ENCODE measurements at places on chromosomes 5 and 9.

- no peak for DNase-seq
Observed at GRCh38 chr5:87400305-87400899, 12.3 kb downstream of the CCNH start.

DNA sequence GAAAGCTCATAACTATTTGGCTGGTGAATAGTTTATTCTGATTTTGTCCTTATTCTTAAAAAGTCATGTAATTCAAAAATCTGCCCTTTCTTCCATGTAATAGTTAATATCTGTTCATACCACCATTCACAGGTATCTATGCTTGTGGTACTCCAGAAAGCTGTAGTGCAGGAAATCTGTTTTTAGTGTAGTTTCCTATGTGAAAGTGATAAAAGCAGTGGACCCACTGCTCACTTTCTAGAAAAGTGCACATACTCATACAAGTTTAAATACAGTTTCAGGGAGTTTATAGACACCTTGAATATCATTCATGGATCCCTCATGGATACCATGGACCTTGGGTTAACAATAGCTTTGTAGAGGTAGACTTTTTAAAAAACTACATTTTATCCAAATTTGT, 20.2 kb downstream of the PBX3 start:
- no peak for DNase-seq

DNA sequence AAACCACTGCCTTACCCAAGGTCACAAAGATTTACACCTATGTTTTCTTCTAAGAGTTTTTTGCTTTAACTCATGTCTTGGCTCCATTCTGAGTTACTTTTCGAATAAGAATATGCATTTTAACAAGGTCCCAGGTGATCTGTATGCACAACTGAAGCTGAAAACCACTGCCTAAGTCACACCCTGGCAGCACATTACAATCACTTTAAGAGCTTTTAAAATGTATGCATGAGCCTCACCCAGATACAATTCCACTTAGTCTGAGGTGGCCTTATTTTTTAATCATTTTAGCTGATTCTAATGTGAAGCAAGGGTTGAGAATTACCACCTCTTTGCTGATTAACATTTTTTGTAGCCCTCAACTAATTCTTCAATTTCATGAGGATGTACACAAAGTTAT, 29.5 kb downstream of the IDNK start:
- no peak for DNase-seq

DNA sequence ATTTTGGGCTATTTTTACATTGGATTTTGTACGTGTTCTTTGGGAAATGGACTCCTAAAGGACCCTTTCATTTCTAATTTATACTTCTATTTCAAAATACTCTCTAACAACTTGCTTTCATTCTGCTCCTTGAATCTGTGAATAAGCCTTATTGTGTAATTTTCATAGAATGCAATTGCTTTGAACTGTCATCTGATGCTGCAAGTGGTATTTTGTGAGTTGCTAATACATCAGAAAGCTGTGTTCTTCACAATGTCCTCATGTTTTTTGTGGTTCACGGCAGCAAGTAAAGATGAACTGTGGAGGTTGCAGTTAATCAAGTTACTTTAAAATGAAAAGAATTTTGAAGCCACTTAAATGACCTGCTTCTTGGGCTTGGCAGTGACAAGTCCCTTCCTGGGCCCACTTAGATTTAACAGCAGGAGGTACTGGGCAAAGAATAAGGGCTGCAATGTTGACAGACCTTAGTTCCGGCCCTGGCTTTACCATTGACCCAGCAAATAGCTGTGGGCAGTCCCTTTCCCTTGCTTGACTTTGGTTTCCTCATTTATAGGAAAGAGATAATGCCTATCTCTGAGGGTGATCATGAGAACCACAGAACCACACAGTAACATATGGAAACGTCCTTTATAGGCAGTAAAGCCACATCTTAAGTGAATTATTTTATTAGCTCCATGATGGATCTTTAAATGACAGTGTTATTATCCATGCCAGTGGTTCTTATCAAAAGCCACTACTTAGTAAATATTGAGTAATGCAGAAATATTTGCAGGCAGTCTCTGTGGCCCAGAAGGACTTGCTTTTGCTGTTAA, 54.8 kb downstream of the IQGAP2 start:
- DNase-seq: no peak

DNA sequence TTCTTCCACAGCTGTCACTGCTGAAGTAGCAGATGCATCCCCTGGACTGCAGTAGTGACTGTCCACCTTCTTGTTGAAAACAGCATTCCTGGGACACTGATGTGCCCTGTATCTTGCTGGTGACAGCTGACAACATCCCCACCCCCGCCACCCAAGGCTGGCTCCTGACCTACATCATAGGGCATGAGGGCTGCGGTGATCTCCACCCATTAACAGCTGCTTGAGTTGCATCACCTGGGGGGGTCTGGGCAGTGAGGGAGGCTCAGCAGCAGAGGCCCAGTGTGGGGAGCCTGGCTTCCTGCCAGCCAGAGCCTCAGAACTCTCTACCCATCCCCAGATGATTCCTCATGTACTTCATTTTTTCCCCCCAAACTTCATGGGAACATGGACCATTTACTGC, 4.1 kb downstream of the PRUNE2 start:
- DNase-seq: no peak

DNA sequence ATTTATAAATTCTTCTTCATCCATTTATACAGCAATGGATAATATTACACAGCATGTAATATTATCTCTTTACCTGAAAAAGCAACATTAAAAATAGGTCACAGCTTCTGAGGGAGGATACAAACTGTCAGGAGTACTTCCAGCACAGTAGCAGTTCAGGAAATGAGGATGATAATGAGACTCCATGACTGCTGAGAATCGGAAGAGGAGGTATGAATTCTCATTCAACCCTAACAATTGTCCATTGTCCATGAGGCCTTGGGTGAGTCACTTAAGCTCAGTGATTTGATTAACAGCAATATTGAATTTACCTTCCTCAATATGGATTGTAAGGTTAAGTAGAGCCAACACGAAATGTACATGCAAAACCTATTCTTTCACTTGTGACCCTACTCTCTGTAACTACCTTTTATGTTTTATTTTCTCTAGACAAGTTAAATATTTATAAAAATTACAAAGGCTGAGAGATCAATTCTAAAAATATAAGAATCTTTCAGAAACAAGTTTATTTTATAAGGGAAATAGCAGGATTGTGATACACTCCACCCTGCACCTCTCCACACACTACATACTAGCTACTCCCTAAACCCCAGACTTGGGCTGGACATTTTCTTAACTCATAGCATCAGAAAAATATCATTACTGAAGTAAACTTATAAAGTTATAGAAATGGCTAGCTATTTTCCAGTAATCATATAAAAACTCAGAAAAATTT, 159.1 kb upstream of the ACOT12 start:
- no peak for DNase-seq

- no peak for DNase-seq
Observed at GRCh38 chr5:129244478-129244877, 149.9 kb downstream of the ISOC1 start.

- no peak for DNase-seq
Observed at GRCh38 chr9:87787735-87788134, 61.8 kb downstream of the CTSL start.

DNA sequence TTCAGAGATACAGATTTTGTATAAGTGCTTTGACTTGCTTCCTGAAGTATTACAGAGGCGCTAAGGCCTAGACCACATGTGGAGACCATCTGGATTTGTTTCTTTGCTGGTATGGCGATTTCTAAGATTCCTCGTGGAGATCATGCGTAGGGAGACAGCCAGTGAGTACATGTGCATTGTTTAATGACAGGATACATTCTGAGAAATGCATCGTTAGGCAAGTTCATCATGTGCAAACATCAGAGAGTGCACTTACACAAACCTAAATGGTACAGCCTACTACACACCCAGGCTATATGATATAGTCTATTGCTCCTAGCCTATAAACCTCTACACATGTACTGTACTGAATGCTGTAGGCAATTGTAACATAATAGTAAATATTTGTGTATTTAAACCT, 16.5 kb upstream of the CEP120 start:
- DNase-seq: no peak

DNA sequence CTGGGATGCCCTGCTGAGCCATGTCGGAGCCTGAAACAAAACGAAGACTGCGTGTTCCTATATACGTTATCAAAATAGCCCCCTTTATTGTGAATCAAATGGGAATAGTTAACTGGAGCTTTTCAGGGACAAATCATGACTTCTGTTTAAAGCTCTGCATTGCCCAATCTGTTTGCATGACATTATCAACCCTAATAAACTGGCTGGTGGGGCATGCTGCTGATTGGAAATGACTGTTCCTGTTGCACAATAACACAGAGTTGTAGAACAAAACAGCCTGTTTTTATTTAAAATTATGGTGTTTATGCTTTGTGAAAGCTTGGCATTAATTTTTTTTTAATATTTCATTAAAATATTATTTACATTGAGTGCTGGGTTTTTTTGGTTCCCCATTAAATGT, 215.5 kb downstream of the TMEM167A start:
- DNase-seq: no peak

DNA sequence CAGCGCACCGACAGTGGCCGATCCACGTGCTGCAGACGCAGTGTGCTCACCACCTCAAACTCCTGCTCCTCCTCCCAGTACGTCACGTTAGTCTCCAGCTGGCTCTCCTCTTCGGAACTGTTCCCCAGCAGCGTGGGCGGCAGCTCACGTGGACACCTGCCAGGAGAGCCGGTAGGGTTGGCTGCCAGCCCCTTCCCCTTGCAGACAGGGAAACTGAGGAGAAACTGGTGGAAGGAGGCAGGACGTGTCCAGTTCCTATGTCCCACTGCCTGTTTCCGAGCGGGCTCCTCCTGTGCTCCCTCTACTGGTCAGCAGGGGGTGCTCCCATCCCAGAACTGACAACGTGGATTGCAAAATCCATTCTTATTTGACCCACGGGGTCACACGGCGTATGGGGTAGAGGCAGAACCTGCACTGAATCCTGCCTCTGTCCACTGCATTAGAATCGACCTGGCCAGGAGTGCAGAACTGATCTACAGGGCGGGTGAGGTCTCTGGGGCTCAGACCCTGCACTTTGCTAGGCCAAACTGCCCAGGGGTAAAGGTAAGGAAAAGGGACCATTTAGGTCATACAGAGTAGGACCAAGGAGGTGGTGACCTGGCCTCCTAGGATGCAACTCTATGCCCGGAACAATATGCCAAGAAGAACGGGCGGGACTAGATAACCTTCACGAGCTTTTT, 25.7 kb downstream of the PDGFRB start:
- peak; percentile 81 for DNase-seq

GRCh38 chr5:110790673-110791072, 51.9 kb downstream of the SLC25A46 start:
- no peak for DNase-seq

Measured in left forelimb (tissue), 1 donor.